Fibroblast of skin of back (primary cell): ENCODE measurements at places on chromosomes 2 and 18.

- no peak for DNase-seq
Measured at GRCh38 chr2:168541858-168542257, 85.8 kb downstream of the CERS6 start.

DNA sequence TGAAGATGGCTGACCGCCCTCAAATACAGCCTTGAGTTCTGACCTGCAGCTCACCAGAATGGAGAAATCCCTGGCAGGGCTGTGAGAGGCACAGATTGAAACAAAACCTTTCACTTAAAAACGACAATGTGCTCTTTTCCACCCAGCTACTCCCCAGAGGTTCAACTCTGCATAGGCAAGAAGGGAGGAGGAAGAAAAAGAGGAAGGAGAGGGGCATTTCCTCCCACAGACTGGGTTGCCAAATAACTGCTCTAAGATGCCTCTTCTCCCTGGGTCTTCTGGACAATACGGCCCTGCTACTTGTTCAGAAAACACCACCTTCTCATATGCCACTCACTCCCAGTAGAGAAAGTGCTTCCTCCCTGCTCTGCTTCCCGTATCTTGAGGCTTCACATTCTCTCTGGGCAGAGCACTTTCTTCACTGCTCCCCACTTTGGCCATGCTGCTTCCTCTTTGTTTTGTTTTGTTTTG is 136.4 kb upstream of the SLC1A4 start:
- no peak for DNase-seq

GRCh38 chr2:10332402-10333246 is 29.9 kb downstream of the HPCAL1 start:
- DNase-seq = no peak

DNA sequence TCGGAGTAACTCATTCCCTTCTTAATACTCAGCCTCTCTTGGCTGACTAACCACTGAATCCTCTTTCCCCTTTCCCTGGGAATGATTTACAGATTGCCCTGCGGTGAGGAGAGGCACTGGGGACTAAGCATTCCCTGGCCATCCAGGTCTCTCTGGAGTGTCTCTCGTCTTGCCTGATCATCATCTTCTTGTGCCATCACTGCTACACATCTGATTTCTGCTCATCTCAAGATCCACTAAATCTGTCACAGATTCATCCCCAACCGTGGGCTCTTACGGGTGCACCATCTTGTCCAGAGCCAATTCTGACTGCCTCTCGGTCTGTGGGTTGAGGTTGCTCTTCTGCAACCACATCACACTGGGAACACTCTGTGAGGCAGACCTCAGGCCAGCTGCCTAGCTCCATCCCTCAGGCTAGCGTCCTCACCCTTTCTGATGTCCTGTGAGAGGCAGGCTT is 12.0 kb downstream of the SFTPB start:
- peak; percentile 75 for DNase-seq

DNA sequence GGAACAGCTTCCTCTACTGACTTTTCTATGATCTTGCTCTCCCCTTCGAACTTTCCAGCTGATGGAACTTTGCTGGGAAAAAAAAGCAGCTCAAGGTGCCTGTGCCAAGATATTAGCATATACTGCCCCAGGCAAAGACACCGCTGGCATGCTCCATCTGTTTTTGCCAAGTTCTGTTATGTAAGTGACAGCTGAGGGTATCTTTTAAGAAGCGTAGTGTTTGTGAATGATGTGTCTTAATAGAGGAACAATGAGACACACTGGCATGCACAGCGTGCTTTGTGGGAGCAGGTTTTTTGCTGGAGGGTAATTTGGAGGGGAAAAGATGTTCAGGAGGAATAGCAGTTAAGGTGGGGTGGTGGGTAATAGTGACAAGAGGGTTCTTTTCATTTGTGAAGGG is 47.8 kb downstream of the SLC4A3 start:
- DNase-seq = no peak
